Mesenchymal stem cell (in vitro differentiated cells and primary cell): ENCODE measurements at places on chromosomes 2 and 18.

DNA sequence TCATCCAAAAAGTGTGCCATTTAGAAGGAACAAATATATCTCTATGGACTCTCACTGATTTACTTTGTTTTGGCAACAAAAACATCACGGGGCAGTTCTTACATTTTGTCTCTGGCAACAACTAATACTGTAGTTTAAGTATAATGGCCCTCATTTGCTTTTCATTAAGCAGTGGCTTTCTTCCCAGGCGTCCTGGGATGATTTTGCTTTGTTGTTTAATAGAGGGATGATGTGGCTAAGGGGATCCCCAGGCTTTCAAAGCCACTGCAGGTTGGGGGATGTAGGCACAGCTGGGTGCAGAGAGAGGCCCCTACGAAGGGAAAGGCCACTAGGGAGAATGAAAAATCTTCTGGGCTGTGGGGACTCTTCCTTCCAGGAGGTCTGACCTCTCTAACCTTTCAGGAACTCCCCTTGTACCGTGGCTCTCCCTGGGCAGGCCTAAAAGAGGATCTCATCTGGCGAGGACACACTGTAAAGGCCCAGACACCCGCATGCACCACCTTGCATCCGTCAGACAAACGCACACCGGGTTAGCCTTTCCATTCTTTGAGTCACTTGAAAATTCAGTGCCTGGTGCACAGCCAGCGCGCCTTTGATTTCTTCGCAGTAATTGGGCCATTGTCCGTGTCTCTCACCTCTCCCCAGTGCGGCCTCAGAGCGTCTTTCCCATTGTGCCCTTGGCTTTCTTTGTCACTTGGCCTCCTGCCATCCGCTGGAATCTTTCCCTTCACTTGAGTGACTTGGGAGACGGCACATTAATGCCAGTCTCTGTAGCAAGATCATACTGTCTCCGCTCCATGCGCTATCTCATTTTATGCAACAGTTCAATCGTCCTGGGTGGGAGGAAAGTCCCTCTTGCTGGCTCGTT lies 40.3 kb upstream of the AFF3 start:
- DNase-seq = no peak

DNA sequence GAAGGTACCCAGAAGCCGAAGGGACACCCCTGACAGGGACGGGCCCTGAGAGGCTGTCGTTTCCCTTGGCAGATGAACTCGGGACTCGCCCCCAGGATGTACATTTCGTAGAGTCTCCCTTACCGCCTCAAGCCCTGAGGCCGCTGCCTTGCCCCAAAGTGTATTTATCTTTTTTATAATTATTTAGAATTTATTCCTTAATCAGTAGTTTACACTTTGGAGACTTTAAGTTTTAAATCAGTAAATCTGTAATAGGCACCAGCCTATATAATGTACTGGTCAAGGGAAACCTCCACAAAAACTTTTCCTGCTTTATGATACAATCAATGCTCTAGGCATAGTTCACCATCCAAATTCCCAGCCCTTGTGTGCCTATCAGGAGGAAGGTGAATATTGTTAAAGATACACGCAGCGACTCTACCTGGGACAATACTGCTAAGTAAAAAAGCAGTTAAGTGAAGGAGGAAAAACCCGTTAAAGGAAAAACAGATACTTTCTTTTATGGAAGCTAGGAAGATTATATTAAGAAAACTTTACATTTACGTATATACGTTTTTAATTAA lies 848 bp downstream of the VRK2 start:
- DNase-seq = no peak

GRCh38 chr18:58097121-58097906 lies 53.3 kb downstream of the NEDD4L start:
- DNase-seq = no peak

DNA sequence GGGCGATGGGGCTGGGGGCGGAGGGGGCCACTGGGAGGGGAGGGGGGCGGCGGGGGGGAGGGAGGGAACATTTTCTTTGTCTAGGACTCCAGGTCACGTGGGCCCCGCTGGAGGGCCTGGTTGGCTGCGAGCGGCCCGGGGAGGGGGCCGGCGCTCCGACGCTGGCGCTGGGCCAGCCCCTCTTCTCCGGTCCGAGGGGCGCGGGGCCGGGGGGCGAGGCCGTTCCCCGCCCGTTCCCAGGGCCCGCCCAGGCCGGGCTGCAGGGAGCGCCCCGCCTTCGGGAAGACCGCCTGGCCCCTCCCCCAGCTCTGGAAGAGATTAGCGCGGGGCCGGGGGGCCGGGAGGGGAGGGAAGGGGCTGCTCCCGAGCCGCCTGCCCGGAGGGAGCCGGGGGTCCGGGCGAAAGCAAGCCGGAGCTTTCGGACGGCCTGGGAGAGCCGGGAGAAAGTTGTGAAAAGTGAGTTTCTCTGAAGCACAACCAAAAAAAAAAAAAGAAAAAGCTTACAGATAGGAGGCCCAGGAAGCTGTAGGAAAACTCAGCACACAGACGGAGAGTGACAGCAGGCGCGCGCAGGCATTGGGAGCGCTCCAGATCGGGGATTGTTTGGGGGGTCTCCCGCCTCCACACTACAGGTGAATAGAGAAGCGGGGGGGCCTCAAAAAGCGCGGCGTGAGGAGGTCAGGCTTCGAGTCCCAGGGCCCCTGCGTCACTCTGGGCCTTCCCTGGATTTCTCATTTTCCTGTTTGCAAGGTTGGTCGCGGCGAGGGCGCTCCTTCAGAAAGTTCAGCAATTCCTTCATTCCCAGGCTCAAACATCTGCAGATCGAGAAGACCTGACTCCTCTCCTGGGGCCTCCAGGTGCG lies 84.1 kb upstream of the POMC start:
- DNase-seq = peak; percentile 73

GRCh38 chr18:48902023-48902855 lies 48.5 kb downstream of the SMAD7 start:
- DNase-seq = peak; percentile 84

DNA sequence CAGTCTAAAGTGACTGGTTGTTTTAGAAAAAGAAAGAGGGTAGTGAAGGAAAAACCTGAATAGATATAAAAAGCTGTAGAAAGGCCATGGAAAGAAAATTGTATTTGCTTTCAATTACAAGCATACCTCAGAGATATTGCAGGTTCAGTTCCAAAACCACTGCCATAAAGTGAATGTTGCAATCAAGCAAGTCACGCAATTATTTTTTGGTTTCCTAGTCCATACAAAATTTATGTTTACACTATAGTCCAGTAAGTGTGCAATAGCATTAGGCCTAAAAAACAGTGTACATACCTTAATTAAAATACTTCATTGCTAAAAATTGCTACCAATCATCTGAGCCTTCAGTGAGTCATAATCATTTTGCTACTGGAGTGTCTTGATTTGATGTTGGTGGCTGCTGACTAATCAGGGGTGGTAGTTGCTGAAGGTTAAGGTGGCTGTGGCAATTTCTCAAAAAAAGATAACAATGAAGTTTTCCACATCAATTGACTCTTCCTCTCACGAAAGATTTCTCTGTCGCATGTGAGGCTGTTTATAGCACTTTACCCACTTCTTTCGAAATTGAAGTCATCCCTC lies 2003.8 kb upstream of the PIK3C3 start:
- DNase-seq = no peak

DNA sequence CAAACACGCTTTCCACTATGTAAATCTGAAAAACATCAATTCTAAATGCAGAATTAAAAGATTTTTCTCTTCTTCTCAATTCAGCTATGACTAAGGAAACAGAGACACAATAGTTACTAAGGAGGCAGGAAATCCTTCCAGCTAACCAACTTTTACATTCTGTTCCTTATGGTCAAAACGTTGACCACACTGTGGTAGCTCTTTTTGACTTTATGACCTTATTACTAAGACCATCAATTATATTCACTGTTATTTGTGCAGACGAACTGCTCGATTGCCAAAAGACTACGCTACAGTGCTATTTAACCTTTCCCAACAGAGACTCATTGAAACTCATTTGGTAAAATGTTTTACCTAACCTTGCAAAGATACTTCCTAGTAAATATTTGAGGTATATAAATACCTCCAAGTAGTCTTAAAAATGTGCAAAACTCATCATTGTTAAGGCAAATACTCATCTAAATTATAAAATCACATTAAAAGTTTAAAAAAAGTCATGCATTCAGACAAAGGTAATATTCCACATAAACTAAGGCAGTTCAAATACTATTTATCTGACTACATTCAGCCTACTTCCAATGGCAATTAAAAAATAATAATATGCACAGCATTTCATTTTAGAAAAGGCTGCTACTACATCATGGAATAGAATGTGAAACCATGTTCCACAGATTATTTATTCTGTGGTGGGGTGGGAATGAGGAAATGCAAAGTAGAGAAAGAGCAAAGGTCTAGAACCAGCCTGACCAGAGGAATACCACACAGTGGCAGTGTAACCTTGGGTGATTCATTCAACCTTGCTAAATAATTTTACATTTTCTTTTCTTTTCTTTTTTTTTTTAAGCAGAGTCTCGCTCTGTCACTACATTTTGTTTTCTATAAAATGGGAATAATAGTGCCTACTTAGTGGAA lies 139.9 kb downstream of the THADA start:
- peak; percentile 91 for DNase-seq

- DNase-seq = no peak
Observed at GRCh38 chr2:192004188-192004963, 157.5 kb upstream of the CAVIN2 start.

GRCh38 chr2:146004462-146004861 lies 1484.5 kb upstream of the ZEB2 start:
- peak; percentile 51 for DNase-seq

GRCh38 chr18:74229891-74230290 lies 61.9 kb downstream of the CYB5A start:
- DNase-seq = no peak

GRCh38 chr2:134120406-134120732 lies 133.5 kb upstream of the MGAT5 start:
- DNase-seq = no peak
